ENCODE measurements at places on chromosomes 5 and 9. TPM values are rescaled to one million over a fixed set of nuclear protein-coding genes. Genes with fewer than 3 reads are reported as not detected.
A peak's percentile ranks its signal among the peaks of the same experiment; 100 is the strongest.

The CDH10 gene
- total RNA-seq: not detected

DNA sequence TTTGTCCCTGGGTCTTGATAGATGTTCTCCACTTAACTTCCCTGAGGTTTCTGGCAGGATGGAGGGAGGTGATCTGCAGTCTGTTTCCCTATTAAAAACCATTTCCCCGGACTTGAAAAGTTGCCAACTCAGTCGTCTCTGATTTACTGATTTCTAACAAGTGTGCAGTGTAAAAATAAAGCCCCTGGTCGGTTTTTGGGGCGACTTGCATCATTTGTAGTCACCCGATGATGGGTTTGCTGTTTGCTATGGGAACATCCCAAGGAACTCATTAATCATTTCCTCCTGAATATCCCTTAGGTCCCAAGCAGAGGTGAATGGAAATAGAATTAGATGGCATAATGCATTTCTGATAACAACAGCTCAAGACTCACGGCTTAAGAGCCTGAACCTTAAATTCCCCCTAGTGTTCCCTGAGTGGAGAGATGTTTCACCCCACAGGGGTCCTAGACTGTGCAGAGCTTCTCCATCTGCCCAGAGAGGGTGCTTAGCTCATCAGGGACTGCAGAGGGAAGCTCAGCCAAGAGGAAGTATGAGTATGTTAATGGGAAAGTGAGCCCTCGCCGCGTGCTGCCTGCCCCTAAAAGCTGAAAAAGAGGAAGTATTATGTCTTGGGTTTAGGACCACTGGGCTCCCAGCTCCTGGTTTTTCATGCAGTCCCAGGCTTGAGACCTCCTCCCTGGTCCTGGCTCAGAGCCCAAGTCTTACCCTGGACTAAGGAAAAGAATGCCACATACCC is 115.1 kb upstream of the DAP start:
- DNase-seq: no peak

DNA sequence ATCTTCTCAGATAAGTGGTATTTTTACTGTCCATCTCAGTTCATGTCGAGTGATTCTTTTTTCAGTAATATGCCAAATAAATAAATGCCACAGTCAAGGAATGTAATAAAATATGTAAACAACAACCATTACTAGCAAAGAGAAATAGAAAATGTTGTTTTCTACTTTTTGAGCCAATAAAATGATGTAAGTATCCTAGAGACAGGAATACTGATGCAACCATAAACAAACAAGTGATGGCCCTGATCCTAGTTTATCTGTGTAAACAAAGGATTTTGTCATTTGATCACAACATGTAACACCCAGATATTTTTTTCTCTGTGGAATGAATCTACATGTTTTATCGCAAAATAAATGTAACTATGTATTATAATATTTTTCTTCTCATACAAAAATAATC is 1852.8 kb downstream of the EFNA5 start:
- DNase-seq: no peak

The TRIM7 gene
- total RNA-seq: 0.66 TPM

DNA sequence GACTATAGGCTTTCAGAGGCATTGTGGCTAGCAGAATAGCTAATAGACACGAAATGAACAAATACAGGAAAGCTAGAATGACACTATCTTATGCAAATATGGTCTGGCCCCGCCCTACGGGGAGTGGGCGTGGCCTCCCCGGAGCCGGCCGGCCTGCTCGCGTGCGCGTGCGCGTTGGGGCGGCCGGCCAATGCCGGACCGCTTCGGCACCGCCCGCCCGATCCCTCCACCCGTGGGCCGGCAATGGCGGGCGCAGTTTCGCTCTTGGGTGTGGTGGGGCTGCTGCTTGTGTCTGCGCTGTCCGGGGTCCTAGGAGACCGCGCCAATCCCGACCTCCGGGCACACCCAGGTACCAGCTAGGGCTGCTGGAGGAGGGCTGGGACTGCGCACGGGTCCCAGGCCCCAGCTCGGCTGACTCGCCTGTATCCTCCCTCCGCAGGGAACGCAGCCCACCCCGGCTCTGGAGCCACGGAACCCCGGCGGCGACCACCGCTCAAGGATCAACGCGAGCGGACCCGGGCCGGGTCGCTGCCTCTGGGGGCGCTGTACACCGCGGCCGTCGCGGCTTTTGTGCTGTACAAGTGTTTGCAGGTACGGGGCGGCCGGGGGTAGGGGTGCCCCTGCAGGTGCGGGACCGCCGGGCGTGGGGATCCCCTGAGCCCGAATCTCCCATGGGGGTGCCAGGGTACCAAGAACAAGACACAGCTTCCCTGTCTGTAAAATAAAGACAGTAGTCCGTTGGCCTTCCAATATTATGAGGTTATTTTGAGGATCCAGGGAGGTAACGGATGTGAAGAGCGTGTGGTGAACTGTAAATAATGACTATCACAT is at the start of gene CCDC107:
CCDC107 (plus strand) TSS at position 156 of the 831 bp plus-strand sequence; CDS start at position 244, 88 bp downstream.
- peak; percentile 79 for DNase-seq

DNA sequence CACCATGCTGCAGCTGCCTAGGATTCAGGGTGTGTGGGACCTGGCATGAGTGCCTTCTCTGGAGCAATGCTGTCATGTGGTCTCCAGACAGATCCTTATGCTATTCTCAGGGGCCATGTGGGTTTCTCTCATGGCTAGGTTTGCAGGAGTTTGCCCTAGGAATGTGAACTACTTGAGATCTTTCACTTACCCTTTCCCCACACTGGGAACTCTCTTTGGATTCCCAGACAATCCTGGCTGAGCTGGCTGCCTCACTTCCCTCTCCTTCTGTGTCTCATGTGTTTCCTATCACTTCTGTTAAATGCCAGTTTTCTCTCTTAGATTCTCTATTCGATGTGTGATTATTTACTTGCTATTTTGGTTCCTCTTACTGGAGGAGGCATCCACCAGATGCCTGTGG is 270.2 kb upstream of the RASA1 start:
- no peak for DNase-seq

- DNase-seq: no peak
Measured at GRCh38 chr9:118384531-118385100, 680.4 kb downstream of the TLR4 start.

GRCh38 chr5:148403344-148403743 is 19.6 kb downstream of the FBXO38 start:
- no peak for DNase-seq

GRCh38 chr5:78126536-78126935 is 168.0 kb downstream of the AP3B1 start:
- no peak for DNase-seq

DNA sequence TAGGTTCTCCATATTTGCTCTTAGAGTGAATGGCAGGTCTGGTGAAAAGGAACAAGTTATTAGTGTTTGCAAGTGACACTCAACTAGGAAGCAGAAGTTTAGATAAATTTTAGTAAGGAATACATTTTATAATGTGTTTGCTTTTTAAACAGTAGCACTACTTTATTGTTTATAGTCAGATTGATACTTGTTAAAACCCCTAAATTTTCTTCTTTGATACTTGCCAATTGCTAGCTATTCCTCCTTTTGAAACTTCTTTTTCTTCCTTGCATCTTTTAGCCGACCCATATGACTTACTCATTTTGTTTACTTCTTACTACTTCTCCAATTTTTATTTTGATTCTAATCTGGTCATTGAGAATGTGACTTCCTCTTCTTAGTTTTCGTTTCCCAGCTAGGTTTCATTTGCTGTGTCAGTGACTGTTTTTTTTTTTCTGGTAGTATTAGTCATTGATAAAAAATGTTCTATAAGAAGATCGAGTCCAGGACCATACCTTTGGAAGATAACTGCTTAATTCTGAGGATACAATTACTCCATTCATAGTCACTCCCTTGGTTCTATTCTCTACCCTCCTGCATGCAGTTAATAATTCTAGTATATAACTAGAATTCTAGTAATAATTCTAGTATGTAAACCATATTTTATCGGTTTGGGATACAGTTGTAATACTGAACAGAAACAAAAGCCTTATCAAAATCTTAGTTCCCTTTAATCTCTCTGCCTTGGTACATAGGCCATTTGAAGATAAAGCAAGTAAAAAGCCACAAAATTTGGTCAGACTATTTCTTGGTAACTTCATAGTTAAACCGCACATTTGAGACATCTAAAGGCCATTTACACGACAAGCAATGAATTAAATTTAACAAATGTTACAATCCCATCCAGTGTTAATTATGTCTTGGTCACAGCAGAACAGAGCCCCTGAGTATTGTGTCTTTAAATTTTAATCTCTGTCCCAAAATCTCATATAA is 2.8 kb upstream of the RICTOR start:
- no peak for DNase-seq

The SLIT3 gene
- 0.59 TPM for total RNA-seq

- DNase-seq: no peak
Measured at GRCh38 chr5:137372773-137373160, 126.4 kb downstream of the SPOCK1 start.

- DNase-seq: no peak
Measured at GRCh38 chr9:3043369-3043768, 199.5 kb upstream of the PUM3 start.

GRCh38 chr5:167587772-167588437 is 703.5 kb upstream of the WWC1 start:
- DNase-seq: peak; percentile 84

DNA sequence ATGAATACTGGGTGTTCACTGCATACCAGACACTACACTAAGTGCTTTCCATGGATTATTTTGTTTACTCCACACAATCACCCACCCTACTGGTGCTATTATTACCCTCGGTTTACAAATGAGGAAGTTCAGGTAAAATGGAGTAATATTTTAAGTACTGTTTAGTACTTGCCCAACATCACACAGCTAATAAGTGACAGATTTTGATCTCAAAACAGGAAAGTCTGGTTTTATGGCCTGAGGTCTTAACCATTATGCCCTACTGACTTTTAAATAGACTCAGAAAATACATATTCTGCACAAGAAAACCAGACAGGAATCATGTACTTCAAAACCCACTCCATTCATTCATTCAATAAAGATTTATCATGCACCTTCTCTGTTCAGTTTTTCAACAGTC is 431.0 kb upstream of the TLE4 start:
- DNase-seq: no peak

GRCh38 chr5:132006331-132007120 is 4.9 kb downstream of the ACSL6 start:
- no peak for DNase-seq

Data from GM23338 (cell line).